Amygdala (tissue), 56 donors: ENCODE measurements at places on chromosomes 13 and 19.

GRCh38 chr13:46953941-46954340 lies 57.1 kb upstream of the HTR2A start:
- DNase-seq = no peak

DNA sequence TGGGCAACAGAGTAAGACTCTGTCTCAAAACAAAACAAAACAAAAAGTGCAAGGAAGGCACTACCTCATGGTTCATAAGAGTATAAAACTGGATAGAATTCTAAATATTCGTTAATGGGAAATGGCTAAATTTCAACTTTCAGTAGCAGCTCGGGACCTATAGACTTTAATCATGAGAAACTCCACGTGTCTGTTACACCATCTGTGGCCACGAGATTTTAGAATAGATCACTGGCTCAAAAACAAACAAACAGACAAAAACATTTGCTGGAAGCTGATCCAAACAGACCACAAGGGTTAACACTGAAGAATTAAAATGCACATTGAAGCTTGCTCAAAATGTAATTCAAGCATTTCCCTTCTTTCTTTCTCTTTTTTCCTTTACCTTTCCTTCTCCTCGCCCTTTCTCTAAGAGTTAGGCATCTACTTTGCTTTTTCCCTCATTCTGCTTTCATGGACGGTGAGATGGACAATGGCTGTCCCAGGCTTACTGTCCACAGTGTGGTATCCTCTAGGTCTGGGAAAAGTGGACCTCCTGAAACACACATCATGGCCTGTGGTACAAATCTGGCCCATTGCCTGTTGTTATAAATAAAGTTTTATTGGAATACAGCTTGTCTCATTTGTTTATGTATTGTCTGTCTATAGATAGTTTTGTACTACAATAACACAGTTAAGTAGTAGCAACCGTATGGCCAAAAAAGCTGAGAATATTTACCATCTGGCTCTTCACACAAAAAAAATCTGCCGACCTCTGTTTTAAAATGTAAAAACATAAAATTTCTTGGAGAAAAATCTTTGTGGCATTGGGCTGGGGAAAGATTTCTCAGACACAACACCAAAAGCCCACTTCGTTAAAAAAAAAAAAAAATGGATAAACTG lies 10.3 kb downstream of the ELAVL1 start:
- DNase-seq = no peak

DNA sequence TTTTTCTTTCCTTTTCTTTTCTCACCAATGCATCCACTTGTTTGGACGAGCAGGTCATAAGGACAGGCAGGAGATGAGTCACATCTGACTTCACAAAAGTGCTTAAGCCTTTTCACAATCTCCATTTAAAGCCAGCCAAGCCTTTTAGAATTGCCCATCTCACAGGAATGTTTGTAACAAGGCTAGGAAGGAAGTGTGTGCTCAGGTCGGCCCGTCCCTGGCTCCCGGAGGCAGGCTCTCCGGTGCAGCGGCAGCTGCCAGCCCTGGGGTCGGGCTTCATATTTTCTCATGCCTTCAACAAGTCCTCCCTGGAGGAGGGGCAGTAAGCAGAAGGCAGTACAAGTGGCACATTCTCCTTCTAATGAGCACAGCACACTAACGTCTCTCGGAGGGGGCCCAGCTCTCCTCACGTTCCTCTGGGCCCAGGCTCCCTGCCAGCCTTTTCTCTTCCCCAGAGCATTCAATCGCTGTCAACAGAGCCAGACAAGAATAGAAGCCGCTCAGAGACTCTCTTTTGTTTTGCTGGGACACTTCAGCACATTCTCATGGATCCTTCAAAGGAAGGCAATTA lies 180.5 kb downstream of the COL4A1 start:
- peak; percentile 41 for DNase-seq

GRCh38 chr13:105363261-105364190 lies 1171.9 kb downstream of the EFNB2 start:
- DNase-seq = no peak
